H7 (cell line): ENCODE measurements at places on chromosomes 1 and 21.

GRCh38 chr1:209577346-209577745 lies 6.2 kb upstream of the CAMK1G start:
- no peak for DNase-seq

DNA sequence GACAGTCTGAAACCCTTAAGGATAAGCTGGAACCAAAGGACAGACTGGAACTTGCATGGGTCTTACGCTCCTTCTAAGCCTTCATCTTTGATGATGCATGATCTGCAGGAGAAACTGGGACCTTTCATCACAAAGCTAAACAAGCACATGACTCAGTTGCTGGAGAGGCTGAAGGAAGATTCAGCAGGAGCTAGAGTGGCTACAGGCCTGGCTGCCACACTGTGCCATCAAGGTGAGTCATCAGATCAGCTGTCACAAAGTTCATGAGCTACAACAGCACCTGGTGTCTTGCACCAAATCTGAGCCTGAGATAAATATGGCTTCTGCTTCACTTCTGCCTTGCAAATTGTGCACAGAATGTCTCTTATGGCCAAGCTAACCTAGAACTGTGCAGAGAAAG lies 95.5 kb upstream of the MARK1 start:
- DNase-seq: no peak

DNA sequence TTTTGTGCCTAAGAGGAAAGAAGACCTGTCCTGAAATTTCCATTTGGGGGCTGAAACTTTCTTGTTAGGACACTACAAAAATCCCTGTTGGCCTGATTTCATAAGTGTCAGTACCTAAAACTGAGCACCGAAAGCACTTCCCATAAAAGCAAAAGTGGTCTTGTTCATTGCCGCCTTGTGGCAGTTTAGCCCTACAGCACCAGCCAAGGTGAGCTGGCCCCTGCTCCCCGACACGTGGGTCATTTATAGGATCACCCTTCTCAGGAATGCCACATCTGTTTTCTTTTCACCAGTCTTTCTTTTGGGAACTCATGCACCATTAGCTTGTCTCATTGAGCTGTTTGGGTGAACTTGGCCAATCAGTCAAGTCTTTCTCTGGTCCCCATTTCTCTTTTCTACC lies 155.8 kb upstream of the KAZN start:
- peak; percentile 45 for DNase-seq

- DNase-seq: no peak
These were observed 1.9 kb upstream of the ZFYVE9 start for GRCh38 chr1:52139817-52140540.

DNA sequence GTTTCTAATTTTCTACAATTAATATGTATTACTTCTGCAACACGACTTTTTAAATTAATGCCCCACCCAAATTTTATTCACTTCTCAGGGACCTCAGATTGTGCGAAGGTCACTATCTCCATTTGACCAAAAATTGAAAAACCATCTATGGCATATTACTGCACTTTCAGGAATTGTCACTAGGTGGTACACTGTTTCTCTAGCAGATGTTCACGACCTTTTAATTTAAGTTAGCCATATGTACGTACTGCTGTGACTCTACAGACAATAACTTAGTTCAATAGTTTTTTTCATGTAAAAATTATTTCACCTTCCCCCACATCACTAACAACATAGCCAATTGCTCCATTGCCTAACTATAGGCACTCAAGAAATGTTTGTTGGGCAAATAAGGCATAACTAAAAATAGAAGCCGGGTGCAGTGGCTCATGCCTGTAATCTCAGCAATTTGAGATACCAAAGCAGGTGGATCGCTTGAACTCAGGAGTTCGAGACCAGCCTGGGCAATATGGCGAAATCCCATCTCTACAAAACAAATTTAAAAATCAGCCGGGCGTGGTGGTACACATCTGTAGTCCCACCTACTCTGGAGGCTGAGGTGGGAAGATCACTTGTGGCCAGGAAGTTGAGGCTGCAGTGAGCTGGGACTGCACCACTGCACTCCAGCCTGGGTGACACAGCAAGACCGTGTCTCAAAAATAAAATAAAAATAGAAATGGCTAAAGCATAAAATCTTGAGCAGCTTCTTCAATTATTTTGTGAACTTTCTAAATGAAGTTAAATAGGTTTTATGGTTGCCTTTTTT lies 75.7 kb upstream of the PKN2 start:
- DNase-seq: peak; percentile 12

GRCh38 chr1:7808253-7808844 lies 24.3 kb downstream of the PER3 start:
- DNase-seq: peak; percentile 41

GRCh38 chr1:117669572-117669971 lies 63.7 kb downstream of the TENT5C start:
- DNase-seq: no peak

DNA sequence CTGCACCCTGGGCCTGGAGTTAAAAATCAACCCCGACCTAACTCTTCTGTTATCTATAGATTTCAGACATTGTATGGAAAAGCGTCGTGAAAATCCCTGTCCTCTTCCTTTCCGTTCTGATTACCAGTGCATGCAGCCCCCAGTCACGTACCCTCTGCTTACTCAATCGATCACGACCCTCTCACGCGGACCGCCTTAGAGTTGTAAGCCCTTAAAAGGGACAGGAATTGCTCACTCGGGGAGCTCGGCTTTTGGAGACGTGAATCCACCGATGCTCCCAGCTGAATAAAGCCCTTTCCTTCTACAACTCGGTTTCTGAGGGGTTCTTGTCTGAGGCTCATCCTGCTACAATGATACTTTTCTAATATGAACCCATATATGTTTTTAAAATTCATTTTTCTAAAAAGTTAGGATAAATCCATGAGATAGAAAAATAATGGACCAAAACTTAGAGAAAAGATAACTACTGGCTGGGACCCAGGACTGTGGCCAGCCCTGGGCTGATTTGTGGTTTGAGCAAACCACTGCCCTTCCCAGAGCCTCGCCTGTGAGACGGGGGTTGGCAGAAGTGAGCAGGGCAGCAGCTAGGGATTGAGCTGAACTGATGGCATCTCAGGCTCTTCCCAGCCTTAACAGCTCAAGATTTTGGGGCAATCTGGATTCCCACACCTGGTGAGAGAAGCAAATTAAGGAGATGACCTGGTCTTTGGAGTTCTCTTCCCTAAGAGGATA lies 5.0 kb downstream of the UQCRHL start:
- DNase-seq: peak; percentile 4

DNA sequence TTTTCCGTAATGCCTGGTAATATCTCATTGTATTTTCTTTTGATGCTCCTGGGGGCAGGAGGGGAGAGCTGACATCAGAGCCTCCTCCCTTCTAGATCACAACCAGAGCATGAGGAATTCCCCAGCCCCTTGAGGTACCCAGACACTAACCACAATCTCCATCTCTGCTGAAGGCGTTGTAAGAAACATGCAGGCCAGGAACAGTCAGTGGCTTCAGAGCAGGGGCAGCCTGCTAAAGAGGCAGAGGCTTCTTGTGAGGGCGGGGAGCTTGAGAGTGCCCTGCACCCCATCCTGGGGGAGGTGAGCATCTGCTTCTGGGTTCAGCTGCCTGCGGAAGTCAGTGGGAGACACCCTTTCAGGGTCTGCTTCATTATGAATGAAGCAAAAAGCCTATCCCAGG lies 19.0 kb downstream of the MAPKAPK2 start:
- DNase-seq: no peak
